ENCODE measurements at places on chromosomes 11 and 22. TPM values are rescaled to one million over a fixed set of nuclear protein-coding genes. Genes with fewer than 3 reads are reported as not detected.

Gene IGSF9B
- under 0.01 TPM for total RNA-seq

Gene SPDYC
- not detected for total RNA-seq

Gene UBQLN3
- total RNA-seq = not detected

Gene SEPTIN5
- 14.8 TPM for total RNA-seq

Gene TANGO2
- total RNA-seq = 61.5 TPM

Gene DNAL4
- total RNA-seq = 22.3 TPM

Gene INS
- total RNA-seq = not detected

Gene SLC37A2
- total RNA-seq = 0.30 TPM

Gene ZFPL1
- 23.5 TPM for total RNA-seq

Gene TESMIN
- total RNA-seq = 0.30 TPM

Gene MPEG1
- not detected for total RNA-seq

Gene GLYAT
- total RNA-seq = not detected

Gene PITPNM1
- total RNA-seq = 31.0 TPM
